ENCODE measurements at places on chromosomes 3 and 15. TPM values are rescaled to one million over a fixed set of nuclear protein-coding genes. Genes with fewer than 3 reads are reported as not detected.

The ISL2 gene
- polyA plus RNA-seq: 0.19 TPM

The GABRB3 gene
- 1.8 TPM for polyA plus RNA-seq

The TRIM42 gene
- polyA plus RNA-seq: not detected

The CLDN18 gene
- polyA plus RNA-seq: 59.9 TPM

The XXYLT1 gene
- polyA plus RNA-seq: 24.7 TPM

The CHRFAM7A gene
- 6.6 TPM for polyA plus RNA-seq

The AVEN gene
- 13.9 TPM for polyA plus RNA-seq

The SLC6A6 gene
- polyA plus RNA-seq: 17.8 TPM

The SAMD7 gene
- not detected for polyA plus RNA-seq

The GOLGA8F gene
- not detected for polyA plus RNA-seq

Measured in right lung (tissue), 10 donors.